ENCODE measurements at places on chromosomes 5 and 9.

DNA sequence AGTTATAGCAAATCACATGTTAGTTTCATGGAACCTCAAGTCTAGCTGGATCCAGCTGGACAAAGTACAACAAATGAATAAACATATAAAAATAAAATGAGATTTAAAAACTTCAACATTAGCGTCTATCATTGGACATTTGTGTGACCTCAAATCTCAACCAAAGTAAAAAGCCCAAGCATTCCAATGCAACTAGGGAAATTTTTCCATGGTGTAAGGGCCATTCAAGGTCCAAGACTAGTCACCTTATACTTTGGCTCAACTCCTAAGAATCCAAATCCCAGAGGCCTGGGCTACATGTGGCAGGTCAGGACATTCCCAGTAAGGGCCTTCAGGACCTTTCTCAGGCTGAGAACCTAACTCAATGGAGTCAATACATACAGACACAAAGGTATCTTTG lies 137.4 kb upstream of the DMAC1 start:
- DNase-seq = no peak

GRCh38 chr5:159207222-159207685 lies 2.1 kb downstream of the RNF145 start:
- DNase-seq = no peak

- DNase-seq = no peak
These were observed 355.6 kb upstream of the IZUMO3 start for GRCh38 chr9:24901319-24901718.

- DNase-seq = no peak
These were observed 128.7 kb downstream of the PAX5 start for GRCh38 chr9:36905101-36906066.

DNA sequence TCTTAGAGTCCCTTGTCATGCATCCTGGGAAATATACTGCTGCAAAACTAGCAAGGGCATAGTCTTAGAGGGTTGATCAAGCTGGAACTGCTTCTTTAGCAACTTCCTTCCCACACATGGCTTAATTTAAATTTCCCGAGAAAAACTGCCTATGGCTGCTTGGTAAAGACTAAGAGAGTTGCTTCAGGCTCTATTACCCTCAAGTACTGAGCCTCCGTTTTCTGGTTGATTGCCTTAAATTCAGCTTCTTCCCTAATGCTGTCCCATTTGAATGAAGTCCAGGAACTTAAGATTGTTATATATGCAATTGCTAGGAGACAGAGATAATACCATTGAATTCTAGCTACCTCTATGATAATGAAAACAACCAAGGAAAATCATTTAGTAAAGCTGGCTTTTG lies 385.7 kb upstream of the CYLC2 start:
- DNase-seq = no peak

GRCh38 chr9:12439267-12439666 lies 253.9 kb upstream of the TYRP1 start:
- no peak for DNase-seq

DNA sequence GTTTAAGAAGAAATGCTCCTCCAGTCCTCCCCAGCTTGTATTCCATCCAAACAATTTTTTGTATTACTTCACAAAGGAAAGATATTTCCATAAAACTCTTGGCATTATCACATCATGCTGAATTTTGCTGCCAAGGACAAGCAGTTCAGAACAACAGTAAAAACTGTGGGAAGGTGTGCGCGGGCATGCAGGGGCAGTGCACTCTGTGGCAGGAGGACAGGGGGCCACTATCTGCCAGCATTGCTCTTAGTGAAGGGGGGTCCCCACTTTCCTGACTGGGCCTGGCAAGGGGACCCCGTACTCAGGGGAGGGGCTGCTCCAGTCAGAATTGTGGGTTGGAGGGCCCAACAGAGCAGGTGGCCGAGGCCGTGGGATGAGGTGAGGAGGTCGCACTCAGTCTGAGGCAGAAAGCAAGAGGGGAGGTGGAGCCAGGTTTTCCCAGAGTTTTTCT lies 32.8 kb downstream of the ANGPTL2 start:
- no peak for DNase-seq

DNA sequence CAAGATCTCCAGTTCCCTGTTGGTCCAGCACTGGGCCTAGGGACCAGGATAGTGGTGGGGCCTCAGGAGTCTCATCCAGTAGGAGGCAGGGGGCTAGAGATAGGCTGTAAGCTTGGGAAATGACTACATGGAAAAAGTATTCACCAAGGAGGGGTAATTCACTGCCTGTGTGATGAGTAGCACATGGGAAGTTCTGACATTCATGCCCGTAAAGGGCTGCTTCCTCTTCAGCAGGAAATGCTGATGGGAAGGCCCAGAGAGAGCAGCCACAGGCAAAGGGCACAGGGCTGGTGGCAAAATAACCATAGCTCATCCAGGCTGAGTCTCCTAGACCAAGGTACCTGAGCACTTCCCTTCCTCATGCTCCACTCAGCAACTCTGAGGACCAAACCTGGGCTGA lies 23.1 kb upstream of the FRRS1L start:
- DNase-seq = no peak
